NCI-H1105 treated with DMSO at 0.1 percent for 48 hours (cell line): ENCODE measurements at places on chromosomes 6 and 20.

GRCh38 chr20:24632581-24632980 is 163.2 kb downstream of the SYNDIG1 start:
- no peak for DNase-seq

- DNase-seq, result no peak
Observed at GRCh38 chr6:28537509-28538140, 11.9 kb downstream of the GPX5 start.

DNA sequence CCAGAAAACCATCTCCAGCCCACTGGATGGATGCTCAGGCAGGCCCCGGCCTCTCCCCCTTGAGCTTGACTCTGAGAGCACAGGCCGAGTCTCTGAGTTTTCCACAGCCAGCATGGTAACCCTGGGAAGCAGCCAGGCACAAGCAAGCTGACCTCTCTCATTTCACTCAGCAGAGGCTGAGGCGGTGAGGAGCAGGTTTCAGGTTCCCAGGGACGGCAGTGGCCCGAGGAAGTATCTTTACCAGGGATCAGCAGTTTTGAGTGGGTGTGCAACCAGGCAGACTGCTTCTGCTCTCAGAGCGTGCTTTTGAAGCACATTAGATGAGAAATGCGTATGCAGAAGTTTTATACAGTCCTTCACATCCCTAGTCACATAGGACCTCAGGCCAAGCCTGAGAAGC is 12.6 kb downstream of the HCK start:
- DNase-seq, result no peak

- no peak for DNase-seq
Observed at GRCh38 chr6:131225127-131225526, 89.9 kb downstream of the AKAP7 start.

DNA sequence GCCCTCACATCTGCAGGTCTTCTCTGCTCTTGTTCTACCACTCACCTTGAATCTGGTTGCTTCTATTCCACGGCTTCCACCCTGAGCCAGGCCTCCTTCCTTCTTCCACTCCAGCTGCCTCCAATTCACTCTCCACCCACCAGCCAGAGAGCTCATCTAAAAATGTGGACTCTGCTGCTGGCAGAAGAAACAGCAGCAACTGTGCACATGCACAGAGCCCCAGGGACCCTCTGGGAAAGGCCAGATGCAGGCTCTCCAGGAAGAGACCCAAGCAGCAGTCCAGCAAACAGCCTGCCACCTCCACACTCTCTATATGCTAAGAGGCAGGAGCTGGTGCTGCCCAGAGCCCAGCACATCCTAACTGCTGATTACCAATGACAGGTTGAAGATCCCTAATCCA is 162.6 kb upstream of the TOP1 start:
- no peak for DNase-seq
